ENCODE measurements at places on chromosomes 2 and 18. TPM values are rescaled to one million over a fixed set of nuclear protein-coding genes. Genes with fewer than 3 reads are reported as not detected.

The RTKN gene
- total RNA-seq = 11.7 TPM

The ABCG5 gene
- total RNA-seq = not detected

GRCh38 chr2:199055336-199055735 lies 402.4 kb downstream of the SATB2 start:
- DNase-seq = no peak

- peak; percentile 90 for DNase-seq
Observed at GRCh38 chr2:55112229-55113031, 62.2 kb upstream of the RTN4 start.

- DNase-seq = no peak
Observed at GRCh38 chr18:75305984-75306383, 95.4 kb downstream of the TSHZ1 start.

- DNase-seq = peak; percentile 75
Observed at GRCh38 chr18:34493566-34494358, 216.3 kb upstream of the DTNA start.
